ENCODE measurements at places on chromosomes 12 and 14.

DNA sequence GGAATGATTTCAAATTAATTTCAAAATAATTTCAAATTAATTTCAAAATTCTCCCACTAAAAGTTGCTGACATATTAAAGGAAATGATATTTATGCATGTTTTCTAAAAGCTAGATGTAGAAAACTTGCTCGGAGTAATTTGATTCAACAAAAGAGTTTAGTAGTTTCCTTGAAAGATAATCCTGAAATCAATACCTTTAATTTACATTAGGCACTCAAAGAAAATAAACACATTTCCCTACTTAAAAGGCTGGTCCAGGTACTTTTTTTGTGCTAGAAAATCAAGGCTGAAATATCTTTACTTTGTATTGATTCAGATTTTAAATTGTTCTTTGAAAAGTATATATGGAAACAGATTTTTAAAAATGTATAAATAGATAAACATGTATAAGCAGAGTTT lies 370.5 kb downstream of the RAD51B start:
- DNase-seq, result no peak

GRCh38 chr14:24481622-24482324 lies 26.3 kb downstream of the CMA1 start:
- peak; percentile 93 for DNase-seq

DNA sequence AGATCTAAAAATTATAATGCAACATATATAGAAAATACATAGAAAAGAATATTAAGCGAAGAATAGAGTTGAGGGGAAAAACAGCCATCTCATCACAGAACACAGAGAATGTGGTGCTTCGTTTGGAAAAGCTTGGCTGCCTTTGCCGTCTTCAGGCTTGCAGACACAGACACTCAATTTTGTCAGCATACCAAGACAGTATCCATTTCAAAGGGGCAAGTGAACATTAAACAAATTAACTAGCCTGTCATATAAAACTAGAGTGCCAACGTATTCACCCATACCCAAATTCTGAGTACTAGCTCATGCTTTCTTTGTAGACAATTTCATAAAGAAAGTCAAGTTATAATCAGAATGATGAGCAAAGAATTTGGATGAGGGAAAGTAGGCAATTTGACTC lies 40.5 kb downstream of the DMAC2L start:
- DNase-seq, result no peak

DNA sequence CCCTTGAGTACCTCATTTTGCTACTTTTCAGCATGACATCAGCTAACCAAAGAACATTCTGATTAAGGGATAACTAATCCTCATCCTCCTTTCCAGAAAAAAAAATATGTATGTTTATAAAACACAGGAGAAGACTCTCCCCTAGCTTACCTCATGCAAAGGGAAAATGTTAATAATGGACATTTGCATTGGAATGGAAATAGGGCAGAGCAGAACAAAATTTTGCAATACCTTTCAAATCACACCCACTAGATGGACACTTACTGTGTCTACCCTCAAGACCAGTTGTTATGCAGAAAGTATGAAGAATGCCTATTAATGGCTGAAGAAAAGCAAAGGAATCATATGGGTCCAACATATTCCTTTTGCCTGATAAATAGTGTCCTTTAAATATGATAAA lies 8.9 kb upstream of the SLCO1A2 start:
- DNase-seq, result no peak

DNA sequence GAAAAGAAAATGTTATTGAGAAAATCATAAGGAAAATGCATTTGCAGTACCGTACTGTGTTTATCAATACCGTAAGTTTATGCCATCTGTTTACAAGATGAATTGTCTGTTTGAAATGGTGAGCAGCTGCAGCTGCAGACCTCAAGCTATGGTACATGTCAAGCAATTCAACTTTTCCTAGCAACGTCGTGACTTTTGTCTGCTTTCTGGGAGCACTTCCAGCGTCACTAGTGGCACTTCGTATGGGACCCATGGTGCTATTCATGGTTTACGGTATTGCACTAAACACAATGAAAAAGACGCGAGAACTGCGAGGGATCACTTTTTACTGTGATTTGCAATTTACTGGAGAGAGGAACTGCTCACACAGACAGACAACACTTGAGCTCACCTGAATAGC lies 160.8 kb downstream of the UNC79 start:
- no peak for DNase-seq

DNA sequence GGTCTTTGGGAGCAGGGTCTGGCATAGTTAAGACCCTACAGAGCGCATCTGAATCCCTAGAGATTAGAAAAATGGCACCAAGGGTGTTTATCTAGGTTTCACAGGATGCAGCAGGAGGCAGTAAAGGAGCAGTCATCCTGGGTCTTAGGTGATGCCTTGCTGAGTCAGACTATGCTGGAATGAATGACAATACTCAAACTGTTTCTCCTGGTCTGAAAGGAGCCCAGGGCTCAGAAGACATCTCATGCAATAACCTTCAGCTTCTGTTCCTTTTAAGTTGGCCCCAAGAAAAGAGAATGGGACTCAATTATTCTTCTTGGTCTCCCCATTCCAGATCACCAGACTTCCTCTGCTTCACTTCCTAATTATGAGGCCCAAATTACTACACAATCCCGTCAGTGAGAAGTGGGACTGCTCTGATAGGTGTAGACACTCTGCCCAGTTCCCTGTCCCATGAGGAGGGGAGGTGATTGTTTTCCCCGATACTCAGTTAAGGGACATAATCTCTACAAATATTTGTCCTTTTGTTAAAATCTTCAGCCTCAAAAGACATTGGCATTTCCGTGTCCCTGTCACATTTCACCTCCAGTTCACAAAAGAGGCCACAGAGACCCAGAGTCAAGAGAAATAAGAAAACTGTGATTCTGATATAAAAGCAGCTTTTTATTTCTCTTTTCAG lies 14.8 kb upstream of the APOF start:
- no peak for DNase-seq

DNA sequence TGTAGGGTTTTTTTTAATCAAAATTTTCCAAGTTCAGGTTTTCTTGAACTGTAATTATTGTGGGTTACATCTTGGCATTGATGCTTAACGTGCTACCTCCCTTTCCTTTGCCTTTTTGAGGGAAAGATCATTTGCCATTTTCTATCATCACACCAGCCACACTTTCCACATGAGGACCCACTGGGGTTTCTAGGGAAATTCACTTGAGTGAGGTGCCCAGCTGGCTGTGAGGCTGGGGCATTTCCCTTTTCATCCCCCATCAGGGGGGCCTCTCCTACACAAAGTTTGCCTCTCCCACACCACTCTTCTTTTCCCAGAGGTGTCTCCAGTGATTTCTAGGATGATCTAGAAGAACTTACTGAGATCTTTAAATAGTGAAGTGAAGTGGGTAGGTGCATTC lies 335.7 kb downstream of the BMP4 start:
- no peak for DNase-seq

DNA sequence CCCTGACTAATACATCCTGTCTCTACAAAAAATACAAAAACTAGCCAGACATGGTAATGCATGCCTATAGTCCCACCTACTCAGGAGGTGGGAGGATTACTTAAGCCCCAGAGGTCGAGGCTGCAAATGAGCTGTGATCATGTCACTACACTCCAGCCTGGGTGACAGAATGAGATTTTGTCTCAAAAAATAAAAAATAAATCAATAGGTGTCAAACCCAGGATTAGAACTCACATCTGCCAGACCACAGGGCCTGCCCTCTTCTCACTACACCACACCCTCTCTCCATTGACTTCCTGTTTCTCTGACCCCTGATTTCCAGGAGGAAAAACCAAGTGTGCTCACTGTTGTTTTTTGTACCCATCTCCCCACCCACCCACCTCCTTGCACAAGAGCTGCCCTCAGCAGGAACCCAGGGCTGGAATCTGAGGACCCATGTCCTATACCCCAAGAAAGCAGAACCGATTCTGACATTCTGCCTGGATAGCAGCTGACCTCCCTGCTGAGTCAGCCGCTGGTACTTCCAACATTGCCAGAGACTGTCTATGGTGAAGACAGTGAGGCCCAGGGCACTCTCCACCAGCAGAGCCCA lies 6.2 kb downstream of the CMKLR1 start:
- no peak for DNase-seq

GRCh38 chr12:15494329-15495046 lies 172.2 kb downstream of the PTPRO start:
- no peak for DNase-seq

GRCh38 chr12:103933237-103933636 lies 3.0 kb downstream of the HSP90B1 start:
- DNase-seq, result no peak

GRCh38 chr14:49924852-49925251 lies 32.0 kb downstream of the ARF6 start:
- no peak for DNase-seq

- DNase-seq, result no peak
Observed at GRCh38 chr14:23130871-23131270, 11.8 kb upstream of the CEBPE start.

DNA sequence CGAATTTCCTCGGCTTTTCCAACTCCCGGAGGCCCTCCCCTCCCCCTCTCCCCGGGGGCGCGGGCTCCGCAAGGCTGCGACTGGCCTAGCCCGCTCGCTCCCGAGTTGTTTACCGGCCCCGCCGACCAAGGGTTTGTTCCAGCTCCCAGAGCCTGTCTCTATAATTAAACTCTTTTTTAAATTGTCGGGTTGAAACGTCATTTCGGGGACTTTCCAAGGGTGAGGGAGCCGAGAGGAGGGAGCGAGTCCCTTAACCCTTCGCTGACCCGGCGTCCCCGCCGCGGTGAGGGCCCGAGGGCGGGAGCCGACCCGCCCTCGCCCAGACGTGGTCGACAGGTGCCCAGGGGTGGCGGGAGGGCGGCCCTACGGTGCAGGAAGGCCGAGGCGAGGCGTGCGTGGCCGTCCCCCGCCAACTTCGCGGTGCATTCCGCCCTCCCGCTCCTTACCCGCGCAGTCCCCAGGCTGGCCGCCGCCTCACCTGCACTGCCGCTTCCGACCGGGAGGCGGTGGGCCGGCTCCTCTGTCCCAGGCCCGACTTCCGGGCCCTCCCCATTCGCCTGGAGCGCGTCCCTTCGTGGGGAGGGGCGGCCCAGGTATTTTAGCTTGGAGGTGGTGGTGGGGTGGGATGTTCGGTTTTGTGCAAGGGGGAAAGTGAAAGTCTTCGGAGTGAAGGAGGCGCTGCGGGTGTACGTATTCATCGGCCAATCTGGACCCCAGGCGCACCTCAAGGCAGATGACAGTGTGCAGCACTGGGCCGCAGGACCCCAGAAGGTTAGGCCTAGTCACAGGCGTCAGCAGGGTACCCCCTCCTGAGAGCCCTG lies 2.9 kb upstream of the ZFP36L1 start:
- peak; percentile 75 for DNase-seq

GRCh38 chr14:55111122-55111708 lies 17.8 kb upstream of the LGALS3 start:
- DNase-seq, result no peak

DNA sequence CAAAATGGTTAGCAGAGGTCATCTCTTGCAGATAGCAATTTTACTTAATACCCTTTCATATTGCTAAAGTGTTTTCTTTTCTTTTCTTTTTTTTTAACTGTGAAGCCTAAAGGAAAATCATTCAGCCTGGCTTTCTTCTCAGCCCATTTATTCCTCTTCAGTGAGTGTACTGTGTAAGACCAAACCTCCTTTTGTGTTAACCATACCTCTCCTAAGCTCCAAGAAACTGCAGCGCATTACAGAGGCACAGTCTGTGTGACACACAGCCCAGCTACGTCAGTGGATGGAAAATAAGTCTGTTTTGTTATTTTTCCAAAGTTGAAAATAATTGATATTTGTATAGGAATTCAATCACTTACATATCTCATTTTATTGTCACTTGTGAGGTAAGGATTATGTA lies 21.7 kb downstream of the DCAF5 start:
- DNase-seq, result no peak

DNA sequence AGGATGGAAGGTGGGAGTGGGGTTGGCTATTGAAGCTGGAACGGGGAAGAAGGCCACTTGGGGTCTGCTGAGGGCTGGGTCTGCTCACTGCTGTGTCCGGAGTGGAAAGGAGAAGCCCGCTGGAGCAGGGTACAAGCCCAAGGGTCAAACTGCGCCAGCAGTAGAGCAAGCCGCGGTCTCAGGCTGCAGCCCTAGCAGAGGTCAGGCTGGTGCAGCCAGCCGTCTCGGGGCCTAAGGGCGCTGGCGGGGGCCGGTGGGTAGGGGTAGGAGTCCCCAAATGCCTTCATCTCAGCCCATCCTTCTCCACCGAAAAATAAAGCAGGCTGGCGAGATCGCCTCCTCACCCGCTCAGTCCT lies 718 bp upstream of the JDP2 start:
- peak; percentile 44 for DNase-seq

DNA sequence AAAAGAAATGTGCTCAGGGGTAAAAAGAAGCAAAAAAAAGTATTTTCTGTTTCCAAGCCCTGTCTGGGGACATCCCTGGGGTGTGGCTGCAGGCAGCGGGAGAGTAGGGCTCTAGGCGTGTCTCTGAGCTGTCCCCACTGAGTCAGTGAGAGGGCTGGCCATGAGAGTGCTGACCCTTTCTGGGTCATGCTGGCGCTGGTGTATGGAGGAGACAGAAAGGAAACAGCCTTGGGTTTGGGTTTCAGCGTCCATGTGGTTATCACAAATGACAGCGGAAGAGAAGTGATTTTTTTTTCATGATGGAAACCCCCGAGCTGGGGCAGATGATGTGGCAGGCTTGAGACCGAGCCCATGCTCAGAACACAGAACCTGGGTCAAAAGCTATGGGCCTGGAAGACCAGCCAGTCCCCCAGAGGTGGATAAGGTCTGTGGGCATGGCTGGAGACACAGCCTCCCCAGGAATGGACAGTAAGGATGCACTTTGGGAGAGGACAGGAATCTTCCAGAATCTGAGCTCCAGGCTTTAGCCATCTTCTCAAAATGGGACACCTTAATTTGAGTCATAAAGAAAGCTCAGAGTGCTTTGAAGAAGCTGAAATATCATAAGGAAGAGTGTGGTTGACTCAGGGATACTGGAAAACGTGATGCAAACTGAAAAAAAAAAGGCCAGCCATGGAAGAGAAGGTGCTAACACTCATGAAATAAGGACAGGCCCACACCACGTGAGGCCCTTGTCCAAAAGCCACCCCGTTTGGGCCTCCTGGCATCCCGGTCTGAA lies 36.2 kb downstream of the SYNE3 start:
- no peak for DNase-seq

GRCh38 chr12:124494751-124495129 lies 72.7 kb downstream of the NCOR2 start:
- DNase-seq, result no peak

GRCh38 chr12:29437575-29437974 lies 56.6 kb upstream of the ERGIC2 start:
- no peak for DNase-seq

- peak; percentile 40 for DNase-seq
Observed at GRCh38 chr12:71947645-71948105, 9.0 kb downstream of the TPH2 start.

Data from HuH-7 (cell line).